Activated T-cell treated with anti-CD3 and anti-CD28 coated beads, Interleukin-2, amount 50 U/mL, for 48 hours (primary cell): ENCODE measurements at places on chromosomes 1 and 21.

- no peak for DNase-seq
Measured at GRCh38 chr1:22444856-22445255, 6.8 kb upstream of the ZBTB40 start.

GRCh38 chr1:167623951-167624350, 6.1 kb upstream of the RCSD1 start:
- DNase-seq: no peak

GRCh38 chr1:153233448-153233847, 16.1 kb downstream of the PRR9 start:
- DNase-seq: no peak

- DNase-seq: peak; percentile 96
Measured at GRCh38 chr1:62436039-62436465, 797 bp upstream of the USP1 start.

- DNase-seq: no peak
Measured at GRCh38 chr1:34166625-34167361, 1.8 kb upstream of the CSMD2 start.

- DNase-seq: peak; percentile 34
Measured at GRCh38 chr1:27656157-27656893, 15.7 kb downstream of the IFI6 start.

- DNase-seq: no peak
Measured at GRCh38 chr1:209367061-209367772, 216.3 kb upstream of the CAMK1G start.

DNA sequence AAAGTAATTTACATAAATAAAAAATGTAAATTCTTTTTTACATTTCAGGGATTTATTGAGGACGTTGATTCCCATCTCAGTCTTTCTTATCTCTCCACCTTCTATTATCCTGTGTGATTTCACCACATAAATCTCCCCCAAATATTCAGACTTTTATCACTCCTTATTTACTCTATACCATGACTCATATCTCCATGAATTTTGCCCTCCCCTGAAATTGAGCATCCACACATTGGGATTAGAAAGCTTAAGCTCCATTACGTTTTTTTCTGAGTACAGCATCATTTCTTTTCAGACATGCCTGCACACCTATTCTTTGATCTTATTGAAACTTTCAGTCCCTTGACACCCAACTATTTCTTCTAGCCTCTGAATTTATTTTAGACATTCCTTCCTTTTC, 111.2 kb downstream of the IFI44 start:
- DNase-seq: no peak

- no peak for DNase-seq
Measured at GRCh38 chr1:13797397-13797796, 97.4 kb downstream of the PRDM2 start.

GRCh38 chr1:933603-933940, 9.8 kb downstream of the SAMD11 start:
- no peak for DNase-seq

DNA sequence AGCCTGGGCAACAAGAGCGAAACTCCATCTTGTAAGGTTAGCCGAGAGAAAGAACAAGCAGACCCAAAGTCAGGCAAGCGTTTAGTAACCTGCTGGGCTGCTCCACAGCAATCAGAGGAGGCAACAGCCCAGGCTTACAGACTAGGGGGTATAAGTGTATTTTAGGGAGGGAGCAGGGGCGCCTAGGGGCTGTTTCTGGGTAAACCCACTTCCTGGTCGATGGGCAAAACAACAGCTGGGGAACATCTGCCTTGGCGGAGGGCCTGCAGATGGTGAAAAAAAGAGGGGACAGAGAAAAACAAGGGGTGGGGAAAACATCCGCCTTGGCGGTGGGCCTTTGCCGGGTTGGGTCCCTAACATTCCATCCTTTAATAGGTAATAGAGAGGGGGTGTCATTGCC, 5.2 kb downstream of the TAS1R1 start:
- DNase-seq: no peak

DNA sequence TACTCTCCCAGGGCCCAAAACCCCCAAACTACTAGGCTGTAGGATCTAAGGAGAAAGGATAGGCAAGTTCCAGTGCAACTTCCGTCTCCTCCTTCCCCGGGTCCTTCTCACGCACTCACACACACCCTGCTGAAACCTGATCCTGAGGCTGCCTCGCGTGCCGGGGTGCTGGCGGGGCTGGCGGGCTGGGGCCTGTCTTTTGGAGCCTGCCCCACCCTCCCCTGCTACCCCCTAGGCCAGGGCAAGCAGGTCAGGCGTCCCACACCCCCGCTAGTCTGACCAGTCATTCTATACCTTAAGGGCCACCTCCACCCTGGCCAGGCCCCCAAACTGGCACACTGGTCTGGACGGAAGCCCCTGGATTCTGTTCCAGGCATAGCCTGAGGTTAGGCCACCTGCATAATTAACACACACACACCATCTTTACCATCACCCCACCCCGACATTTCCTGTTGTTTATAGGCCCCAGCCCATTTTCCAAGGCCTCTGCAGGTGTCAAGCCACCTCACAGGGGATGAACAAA, 48.3 kb upstream of the ARTN start:
- no peak for DNase-seq

DNA sequence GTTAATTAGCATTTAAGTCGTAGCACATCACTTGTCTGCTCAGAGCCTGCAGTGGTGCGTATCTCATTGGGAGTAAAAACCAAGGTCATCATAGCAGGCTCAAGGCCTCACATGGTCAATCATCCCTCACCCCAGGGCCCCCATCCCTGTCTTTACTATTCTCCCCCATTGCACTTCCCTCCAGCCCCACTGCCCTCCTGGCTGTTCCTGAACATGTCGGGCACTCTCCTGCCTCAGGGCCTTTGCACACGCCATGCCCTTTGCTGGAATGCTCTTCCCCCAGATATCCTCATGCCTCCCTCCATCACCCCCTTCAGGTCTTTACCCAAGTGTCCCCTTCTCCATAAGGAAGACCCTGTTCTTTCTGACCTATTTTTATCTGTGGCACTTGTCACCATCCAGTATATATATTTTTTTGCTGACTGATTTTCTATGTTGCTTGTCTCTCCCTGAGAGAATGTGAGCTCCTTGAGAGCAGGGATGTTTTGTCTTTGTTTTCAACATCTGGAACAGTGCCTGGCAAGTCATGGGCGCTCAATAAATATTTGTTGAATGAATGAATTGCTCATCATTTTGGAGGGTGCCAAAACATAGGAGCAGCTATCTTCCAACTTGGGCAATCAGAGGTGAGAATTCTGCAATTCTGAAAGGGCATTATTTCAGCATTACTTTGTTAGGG, 74.1 kb upstream of the POU3F1 start:
- DNase-seq: no peak

DNA sequence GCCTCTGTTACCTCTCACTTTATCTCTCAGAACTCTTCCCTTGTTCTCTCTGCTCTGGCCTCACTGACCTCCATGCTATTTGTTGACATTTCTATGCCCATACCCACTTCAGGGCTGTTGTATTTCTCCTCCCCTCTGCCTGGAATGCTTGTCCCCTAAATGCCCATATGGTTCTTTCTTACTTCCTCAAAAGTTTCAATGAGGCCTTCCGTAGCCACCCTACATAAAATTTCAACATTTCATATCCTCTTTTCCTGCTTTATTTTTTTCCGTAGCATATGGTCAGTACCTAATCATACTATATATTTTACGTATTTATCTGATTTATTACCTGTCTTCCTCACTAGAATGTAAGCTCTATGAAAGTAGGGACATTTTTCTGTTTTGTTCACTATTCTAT, 47.1 kb upstream of the ZYG11A start:
- no peak for DNase-seq

- peak; percentile 28 for DNase-seq
Measured at GRCh38 chr1:29719253-29719652, 482.9 kb downstream of the PTPRU start.

DNA sequence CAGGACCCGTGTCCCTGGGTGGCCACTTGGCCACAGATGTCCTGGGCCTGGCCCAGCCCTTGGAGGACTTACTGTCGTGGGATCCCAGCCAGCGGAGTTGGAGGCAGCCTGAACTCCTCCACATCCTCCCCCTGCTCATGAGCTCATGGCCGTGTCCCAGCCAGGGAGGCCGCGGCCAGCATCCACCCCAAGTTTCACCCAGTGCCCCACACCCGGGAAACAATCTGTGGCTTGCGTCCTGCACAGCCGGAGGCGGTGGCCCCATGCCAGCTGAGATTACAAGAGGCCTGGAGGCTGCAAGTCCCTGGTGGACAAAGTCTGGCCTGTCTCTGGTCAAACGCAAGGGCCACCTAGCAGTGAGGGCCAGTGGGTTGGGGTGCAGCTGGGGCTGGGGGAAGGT, 27.5 kb upstream of the TMEM52 start:
- no peak for DNase-seq

- DNase-seq: no peak
Measured at GRCh38 chr1:10950316-10951172, 61.9 kb upstream of the TARDBP start.

DNA sequence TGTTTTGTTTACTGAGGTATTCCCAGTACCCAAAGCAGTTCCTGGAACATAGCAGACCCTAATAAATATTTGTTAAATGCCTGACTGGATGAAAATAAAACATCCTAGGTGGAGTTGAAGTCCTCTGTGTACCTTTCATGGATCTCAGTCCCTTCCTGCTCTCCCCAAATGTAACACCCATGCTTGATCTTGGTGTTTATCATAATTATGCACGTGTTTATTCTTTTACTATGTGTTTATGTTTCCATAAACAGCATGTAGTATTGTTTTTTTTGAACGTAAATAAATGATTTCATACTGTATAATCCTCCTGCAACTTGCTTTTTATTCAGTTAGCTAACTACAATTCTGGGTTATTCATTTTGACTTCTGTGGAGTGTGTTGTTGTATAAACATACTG, 4.8 kb downstream of the LACTBL1 start:
- no peak for DNase-seq
